ENCODE measurements at places on chromosomes 12 and 14. TPM values are rescaled to one million over a fixed set of nuclear protein-coding genes. Genes with fewer than 3 reads are reported as not detected.

The RND1 gene
- total RNA-seq, result not detected

DNA sequence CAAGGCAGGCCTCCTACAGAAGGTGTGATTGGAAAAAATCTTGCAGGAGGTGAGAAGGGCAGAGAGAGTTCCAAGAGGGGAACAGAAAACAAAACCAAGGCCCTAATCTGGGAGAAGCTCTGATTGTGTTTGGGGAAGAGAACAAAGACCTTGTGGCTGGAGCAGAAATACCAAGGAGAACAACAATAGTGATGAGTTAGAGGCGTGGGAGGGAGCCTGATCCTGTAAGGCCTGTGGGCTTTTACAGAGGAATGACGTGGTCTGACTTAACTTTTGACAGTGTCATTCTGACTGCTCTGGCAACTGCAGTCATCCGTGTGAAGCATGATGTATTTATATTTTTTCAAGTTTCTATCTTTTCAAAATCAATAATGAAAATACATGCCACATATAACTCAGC is 200.6 kb downstream of the ANO4 start:
- DNase-seq, result no peak

GRCh38 chr14:95547626-95548327 is 12.9 kb downstream of the GLRX5 start:
- DNase-seq, result no peak

The ENDOU gene
- 1.6 TPM for total RNA-seq

DNA sequence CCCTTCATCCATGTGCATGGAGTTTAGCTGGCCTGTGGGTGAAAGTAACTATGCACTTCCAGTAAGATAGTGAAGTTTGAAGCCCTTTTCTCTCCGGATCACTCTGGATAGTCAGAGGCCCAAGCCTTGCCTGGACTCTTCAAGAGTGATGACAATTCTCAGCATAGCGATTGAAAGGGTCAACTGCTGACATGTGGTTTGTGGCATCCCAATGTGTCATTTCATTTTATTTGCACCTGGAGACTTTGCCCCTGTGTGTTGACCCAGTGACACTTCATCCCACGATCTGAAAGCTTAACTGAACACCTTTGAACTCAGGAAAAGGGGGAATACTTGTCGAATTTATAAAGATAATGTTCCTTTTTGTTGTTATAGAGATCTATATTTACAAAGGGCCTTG is 711.9 kb upstream of the TMEM132C start:
- no peak for DNase-seq

DNA sequence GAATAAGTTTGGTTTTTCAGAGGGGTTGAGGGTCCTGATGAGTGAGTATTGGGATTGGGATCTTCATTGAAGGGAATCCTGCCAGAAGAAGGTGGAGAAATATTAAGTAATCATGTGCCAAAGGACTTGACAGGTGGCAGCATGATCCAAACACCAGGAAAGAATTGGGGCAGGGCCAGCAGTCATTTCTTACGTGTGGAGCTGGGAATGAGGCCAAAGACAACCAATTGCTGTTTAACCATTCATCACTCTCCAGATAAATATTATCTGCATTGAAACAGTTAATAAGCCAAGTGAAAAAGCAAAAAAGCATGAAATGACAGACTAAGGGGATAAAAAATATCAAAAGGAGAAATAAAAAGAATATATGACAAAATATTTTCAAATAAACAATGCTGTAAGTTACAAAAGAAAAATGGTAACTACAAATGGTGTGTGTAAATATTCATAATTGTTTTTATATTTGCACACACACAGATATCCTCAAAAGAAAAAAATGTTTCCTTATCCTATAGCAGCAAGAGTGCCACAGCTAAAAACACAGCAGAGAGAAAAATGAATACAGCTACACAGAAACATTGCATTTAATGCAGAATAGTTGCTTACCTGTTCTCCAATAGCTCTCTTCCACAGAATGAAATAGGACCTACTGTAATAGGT is 26.2 kb downstream of the C2CD5 start:
- DNase-seq, result no peak

DNA sequence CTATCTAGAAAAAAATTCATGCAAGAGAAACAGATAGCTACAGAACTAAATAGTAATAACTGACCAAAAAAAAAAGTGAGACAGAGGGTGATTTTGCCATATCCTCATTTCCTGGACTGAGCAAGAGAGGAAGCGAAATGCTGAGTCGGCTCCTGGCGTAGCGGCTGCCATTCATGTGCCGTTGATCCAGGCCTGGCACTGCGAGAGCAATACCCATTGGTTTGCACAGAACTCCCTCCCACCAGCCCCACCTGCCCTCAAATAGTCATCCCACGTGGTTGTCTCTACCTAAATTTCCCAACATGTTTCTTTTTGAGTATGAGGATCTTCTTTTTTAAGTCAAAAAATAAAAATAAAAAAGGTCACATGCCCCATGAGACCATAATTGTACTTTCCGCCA is 9.4 kb upstream of the WNT5B start:
- DNase-seq, result no peak

The CD4 gene
- 11.1 TPM for total RNA-seq

The LBHD2 gene
- not detected for total RNA-seq

DNA sequence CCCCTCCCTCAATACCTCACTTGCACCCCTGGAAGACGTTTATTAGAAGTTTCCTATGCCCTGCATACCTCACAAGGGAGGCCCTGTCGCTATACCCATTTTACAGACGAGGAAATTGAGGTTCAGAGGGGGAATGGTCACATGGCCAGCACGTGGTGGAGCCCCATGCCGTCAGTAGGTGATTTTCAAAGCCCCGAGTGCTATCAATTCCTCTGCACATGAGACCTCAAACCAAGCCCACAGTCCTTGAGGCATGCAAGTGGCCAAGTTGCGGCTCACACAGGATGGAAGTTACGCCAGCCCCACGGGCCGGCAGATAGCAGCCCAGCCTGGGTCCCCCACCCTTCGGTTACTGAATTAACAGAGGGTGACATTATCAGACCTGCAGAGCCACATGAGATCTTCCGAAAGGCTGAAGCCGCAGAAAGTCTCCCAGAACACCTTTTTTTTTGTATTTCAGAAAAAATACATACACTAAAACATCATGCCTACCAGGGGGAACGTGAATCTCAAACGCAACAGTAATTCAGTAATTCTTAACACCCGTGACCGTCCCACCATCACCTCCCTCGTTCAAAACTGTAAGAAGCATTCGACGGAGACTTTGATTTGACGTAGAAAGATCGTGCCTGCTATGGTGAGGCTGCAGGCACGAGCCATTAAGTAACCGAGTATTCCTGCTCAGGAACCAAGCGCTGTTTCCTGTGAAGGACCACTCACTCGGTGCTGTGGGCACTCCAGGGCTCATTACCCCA is 129.0 kb downstream of the RFLNA start:
- DNase-seq, result no peak

GRCh38 chr12:5783289-5783920 is 161.7 kb downstream of the ANO2 start:
- no peak for DNase-seq

GRCh38 chr14:37546621-37547447 is 48.2 kb downstream of the FOXA1 start:
- DNase-seq, result no peak

DNA sequence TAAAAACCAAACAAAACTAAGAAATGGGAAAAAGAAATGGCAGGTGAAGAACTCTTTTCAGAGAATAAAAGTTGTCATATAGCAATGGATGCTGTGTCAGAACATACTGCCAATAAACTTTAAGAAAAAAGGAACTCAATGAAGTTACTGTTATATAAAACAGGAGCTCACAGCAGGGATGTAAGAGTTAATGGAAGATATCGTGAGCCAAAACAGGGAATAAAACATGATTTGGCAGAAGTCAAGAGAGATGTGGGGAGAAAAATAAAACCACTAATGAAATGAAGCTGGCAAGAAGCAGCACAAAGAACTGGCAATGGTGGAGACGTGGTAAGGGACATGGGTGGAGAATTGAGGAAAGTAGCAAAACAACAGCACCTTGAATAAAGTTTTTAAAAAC is 61.0 kb downstream of the TAOK3 start:
- no peak for DNase-seq

- no peak for DNase-seq
These were observed 62.4 kb upstream of the PSMC1 start for GRCh38 chr14:90193925-90194324.

DNA sequence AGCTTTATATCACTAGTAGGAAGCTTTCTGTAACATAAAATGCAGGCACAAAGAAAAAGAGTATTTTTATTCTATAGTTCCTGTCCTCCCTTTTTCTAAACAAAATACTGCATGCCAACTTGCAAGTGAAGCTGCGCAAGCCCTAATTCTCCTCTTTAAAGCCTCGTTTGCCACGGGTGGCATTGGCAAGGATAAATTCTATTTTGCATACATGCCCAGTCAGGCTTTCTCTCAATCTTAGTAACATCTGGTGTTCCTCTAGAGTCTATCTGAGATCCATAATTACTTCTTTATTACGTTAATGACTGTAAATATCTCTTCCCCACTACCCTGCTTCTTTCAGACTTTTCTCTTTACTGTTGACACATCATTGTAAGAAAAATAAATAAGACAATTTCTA is 97.1 kb upstream of the DAAM1 start:
- DNase-seq, result no peak

DNA sequence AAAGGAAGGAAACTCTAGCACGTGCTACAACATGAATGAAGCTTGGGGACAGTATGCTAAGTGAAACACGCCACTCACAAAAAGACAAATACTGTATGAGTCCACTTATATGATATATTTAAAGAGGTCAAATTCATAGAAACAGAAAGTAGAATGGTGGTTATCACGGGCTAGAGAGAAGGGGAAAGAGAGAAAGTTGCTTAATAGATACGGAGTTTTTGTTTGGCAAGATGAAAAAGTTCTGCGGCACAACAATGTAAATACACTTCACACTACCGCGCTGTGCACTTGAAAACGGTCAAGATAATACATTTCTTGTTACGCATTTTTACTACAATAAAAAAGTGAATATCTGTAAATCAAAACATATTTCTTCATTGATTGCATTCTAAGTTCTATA is 37.3 kb downstream of the FBLN5 start:
- peak; percentile 17 for DNase-seq

DNA sequence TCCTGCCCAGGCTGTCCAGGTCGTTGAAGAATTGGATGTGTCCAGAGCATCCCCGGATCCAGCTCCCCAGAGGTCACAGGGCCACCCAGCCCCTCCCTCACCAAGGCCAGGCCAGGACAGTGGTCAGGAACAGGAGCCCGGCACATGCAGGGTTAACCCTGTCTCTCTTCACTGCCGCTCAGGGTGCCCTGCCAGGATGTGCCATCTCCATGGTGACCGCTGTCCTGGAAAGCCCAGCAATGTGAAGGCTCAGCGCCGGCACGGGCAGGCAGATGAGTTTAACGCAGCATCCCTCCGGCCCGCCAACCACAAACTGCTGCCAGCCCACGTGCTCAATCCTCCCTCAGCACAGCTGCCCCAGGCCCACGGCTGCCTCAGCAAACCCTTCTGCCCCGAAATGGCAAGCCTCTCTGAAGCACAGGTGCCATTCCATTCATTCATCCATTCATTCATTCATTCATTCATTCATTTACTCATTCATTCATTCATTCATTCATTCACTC is 4.4 kb downstream of the TMEM179 start:
- DNase-seq, result no peak

DNA sequence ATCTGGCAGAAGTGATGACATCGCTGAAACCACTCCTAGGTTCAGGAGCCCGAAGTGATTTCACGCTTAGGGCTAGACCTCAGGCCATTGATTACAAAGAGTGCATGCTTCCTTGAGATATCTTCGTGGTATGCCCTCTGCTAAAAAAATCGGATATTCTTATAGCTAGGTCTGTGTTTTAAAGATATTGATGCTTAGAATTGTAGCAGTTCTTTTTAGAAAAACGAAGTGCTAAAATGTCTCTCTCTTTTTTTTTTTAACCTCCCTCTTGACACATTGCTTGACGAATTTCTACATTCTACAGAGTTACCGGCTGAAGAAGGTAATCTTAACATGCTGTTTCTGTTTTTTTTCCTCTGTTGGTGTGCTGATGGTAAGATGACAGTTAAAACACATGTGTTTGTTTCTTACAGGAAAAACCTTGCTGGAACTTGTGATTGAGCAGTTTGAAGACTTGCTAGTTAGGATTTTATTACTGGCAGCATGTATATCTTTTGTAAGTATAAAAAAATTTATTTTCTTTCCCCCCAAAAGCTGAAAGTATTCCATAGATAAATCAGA is 1.3 kb downstream of the ATP2A2 start:
- DNase-seq, result no peak

Data from sigmoid colon (tissue), 7 donors.